ENCODE measurements at places on chromosomes 1 and 21.

DNA sequence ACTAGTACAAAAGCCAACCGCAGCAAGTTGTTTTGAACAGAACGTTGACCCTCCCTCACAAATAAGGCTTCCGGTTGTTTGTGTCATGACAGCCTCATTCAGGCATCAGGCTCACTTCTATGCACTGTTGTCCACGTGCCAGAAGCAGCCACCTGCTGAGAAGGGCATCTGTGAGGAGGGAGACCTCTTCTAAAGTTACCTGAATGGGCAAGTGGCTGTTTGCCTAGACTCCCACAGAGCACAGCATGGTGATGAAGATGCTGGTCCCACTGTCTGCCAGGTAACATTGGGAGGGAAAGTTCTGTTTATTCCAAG lies 176.1 kb downstream of the CLIC6 start:
- no peak for DNase-seq

DNA sequence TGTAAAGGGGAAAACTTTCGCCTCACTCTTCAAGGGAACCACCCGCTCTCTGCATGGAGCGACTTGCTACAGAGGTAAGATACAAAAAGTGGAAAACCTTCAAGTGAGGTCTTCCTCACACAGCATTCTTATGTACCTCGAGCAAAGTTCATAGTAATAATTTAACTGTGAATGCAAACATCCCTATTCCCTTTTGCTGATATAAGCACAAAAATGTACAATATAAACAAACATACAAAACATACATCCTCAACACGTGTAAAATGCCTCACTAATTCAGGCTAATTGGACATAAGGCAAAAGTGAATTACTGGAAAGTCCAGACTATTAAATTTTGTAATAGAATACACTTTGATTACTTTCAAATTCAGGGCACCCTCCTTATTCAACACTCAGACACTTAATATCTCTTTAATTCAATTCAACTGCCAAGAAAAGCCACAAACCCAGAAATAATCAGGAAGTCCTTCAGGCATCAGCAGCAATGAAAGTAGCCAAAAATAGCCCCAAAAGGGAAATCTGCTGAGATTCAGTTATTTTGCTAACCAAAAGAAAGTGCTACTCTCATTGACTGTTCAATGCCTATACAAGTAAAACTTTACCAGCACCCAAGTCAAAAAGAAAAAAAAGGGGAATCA lies 15.2 kb upstream of the LMX1A start:
- DNase-seq: no peak

- DNase-seq: no peak
These were observed 77.4 kb upstream of the BMP8A start for GRCh38 chr1:39413902-39414528.

DNA sequence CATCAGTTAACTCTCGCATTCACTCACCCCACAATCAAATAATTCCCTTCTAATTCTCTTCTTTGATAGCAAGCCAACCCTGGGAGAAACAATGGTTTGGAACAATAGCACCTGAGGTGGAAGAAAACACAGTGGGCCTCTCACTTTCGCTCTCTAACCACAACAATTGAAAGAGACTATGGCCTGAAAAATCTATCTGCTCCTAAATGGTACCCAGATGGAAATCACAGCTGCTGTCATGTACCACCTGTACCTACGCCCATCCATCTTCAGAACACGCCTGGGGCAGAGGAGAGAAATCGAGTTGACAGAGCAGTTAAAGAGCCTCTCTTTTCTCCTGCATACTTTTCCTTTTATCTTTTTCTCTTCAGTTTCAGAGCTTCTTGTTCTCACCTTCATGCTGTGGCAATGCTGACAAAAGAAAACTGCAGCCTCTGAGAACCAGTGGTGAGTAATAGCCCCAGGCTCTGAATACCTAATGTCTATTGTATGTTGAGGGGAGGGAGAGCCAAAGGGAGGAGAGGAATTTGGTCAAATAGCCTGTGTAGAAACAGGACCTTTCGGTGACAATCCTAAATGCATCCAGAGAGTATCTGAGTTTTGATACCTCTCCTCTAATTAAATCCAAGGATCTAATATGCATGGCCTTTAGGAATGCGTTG lies 57.7 kb downstream of the ZC3H11B start:
- DNase-seq: no peak

GRCh38 chr1:66211521-66211920 lies 322.4 kb upstream of the SGIP1 start:
- no peak for DNase-seq

DNA sequence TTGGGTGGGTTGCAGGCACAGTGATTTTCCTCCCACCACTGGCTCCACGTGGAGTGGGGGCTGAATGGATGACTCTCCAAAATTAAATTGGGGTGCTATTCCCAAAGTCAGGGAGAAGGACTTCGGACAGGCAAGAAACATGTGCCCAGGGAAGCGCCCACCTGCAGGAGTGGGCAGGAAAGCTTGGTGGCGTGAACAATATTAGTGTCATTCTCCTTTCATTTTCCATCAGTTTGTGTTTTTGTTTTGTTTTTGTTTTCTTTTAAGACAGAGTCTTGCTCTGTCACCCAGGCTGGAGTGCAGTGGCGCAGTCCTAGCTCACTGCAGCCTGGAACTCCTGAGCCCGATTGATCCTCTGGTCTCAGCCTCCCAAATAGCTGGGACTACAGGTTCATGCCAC lies 30.1 kb downstream of the TOMM20 start:
- no peak for DNase-seq

GRCh38 chr1:177927021-177927596 lies 42.7 kb downstream of the SEC16B start:
- peak; percentile 60 for DNase-seq

- DNase-seq: no peak
These were observed 438.1 kb downstream of the PRDM2 start for GRCh38 chr1:14138135-14138506.

DNA sequence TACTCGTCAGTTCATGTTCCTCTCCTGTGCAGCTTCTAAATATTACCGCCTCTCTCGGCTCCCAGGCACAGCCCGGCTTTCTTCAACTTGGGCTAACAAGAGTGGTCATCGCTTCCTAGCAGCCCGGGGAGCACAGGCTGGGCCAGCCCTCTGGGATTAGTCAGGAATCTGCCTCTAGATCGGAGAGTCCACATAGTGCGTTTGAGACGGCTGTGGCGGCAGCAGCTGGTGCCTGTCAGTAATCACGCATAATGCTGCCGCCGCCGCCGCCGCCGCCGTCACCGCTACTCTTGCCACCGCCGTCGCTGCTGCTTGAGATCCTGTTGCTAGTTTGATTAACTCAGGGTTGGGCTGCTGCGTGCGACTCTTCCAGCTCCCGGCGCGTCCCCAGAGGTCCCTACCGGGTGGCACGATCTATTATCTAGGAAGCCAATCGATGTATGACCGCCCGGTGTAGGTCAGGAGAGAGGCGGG lies at the start of gene RXRG:
Gene RXRG (minus strand): TSS at position 230 of the 474 bp plus-strand sequence. CDS start 233 bp downstream, outside the sequence.
- no peak for DNase-seq

- DNase-seq: no peak
These were observed 44.3 kb upstream of the KCNK1 start for GRCh38 chr1:233569636-233570035.

- no peak for DNase-seq
These were observed 10.4 kb upstream of the SNAPIN start for GRCh38 chr1:153648000-153648643.

- DNase-seq: no peak
These were observed 46.7 kb upstream of the KLHDC7A start for GRCh38 chr1:18434041-18434440.

GRCh38 chr1:177021687-177022086 lies 142.8 kb downstream of the ASTN1 start:
- DNase-seq: no peak

- no peak for DNase-seq
These were observed 34.4 kb upstream of the ARF1 start for GRCh38 chr1:228048120-228048519.

DNA sequence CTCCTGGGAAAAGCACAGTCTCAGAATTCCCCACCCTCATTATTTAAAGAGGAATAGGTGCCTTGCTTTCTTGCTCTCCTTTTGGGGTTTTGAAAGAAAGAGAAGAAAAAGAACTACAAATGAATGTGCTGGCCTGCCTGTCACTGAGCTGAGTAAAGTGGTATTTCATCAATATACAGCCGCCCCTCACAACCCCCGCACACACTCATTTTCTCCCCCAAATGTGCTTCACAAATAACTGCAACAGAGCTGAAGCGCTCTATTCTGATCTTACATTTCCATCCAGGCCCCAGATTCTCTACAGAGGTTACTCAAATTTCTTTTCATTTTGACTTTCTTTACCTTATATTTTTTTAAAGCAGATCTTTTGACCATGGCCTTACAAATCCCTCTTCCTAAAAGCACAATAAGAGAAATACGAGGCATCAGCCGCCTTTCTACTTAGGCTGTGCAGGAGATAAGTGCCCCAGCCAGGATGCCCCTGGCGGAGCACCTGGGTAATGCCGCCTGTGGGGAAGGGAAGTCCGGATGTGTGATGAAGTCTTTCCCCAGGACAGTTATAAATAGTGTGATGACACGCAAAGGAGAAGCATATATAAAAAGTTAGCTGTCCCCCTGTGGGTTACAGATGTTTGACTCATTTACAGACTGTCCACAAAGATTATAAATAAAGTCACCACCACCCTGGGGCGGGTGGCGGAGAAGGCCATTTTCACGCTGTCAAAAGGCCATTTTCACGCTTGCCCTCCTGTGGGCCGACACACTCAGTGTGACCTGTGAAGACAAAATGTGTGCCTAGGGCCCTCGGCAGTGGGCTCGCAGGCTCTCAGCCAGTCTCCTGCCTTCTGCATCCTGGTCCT lies 6.5 kb downstream of the KCNN3 start:
- no peak for DNase-seq
